HFFc6 (cell line): ENCODE measurements at places on chromosomes 6 and 20. TPM values are rescaled to one million over a fixed set of nuclear protein-coding genes. Genes with fewer than 3 reads are reported as not detected.

The YTHDF1 gene
- 35.4 to 36.9 TPM (median 35.9 TPM) in 3 replicates for total RNA-seq

The CST2 gene
- not detected in 2 replicates for total RNA-seq

The CFAP61 gene
- not detected in 3 replicates for total RNA-seq

The C6orf163 gene
- 0.39 and 0.43 TPM in 2 replicates for total RNA-seq

The HS3ST5 gene
- total RNA-seq = not detected in 3 replicates

The SFTA2 gene
- not detected in 3 replicates for total RNA-seq

The KHDC1L gene
- not detected in 3 replicates for total RNA-seq

The ENPP4 gene
- total RNA-seq = 0.05 TPM in 1 of 3 replicates, not detected in the others

The RSPO3 gene
- not detected in 3 replicates for total RNA-seq

The OR2J3 gene
- total RNA-seq = not detected in 2 replicates

The ARMC12 gene
- 0.33 to 0.40 TPM in 2 of 3 replicates, not detected in the other for total RNA-seq

The ZNF311 gene
- 0.18 to 0.27 TPM (median 0.19 TPM) in 3 replicates for total RNA-seq

The PRL gene
- not detected in 3 replicates for total RNA-seq

The FKBP1A gene
- 428 to 479 TPM (median 472 TPM) in 3 replicates for total RNA-seq

The CD40 gene
- total RNA-seq = 0.84 to 2.4 TPM (median 2.3 TPM) in 3 replicates

The APOBEC2 gene
- total RNA-seq = not detected in 3 replicates

The ESR1 gene
- 0.03 to 0.27 TPM (median 0.09 TPM) in 3 replicates for total RNA-seq

The TSPO2 gene
- total RNA-seq = not detected in 3 replicates

The SAMD5 gene
- total RNA-seq = 0.02 TPM in 1 of 3 replicates, not detected in the others

The SLPI gene
- not detected in 3 replicates for total RNA-seq

The LCA5 gene
- total RNA-seq = 2.9 TPM in 2 replicates

The LGSN gene
- not detected in 2 replicates for total RNA-seq

The TREML2 gene
- total RNA-seq = not detected in 2 replicates

The DYNLT2 gene
- total RNA-seq = 0.50 and 0.63 TPM in 2 replicates

The RSPH9 gene
- 0.10 and 0.60 TPM in 2 replicates for total RNA-seq

The MCHR2 gene
- total RNA-seq = not detected in 3 replicates

The RAD21L1 gene
- 0.55 to 0.67 TPM (median 0.62 TPM) in 3 replicates for total RNA-seq

The MUCL3 gene
- total RNA-seq = not detected in 3 replicates

The IL20RA gene
- not detected in 3 replicates for total RNA-seq

The IL17A gene
- not detected in 3 replicates for total RNA-seq
